ENCODE measurements at places on chromosomes 16 and 17.
A peak's percentile ranks its signal among the peaks of the same experiment; 100 is the strongest.

- DNase-seq, result no peak
Observed at GRCh38 chr16:5590416-5590815, 492.8 kb upstream of the EEF2KMT start.

DNA sequence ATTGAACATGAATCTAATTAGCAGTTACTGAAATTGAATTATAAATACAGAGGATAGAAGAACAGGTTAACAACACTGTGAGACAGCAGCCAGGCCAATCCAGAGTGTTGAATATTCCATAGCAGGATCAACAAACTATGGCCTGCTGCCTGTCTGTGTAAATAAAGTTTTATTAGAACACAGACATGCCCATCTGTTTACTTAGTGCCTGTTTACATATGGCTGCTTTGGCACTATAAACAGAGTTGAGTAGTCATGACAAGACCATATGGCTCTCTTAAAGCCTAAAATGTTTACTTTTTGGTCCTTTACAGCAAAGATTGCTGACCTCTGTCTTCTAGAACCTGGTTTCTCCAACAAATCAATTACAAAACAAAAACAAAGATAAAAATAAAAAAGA lies 115.4 kb upstream of the CDC42EP4 start:
- DNase-seq, result no peak

DNA sequence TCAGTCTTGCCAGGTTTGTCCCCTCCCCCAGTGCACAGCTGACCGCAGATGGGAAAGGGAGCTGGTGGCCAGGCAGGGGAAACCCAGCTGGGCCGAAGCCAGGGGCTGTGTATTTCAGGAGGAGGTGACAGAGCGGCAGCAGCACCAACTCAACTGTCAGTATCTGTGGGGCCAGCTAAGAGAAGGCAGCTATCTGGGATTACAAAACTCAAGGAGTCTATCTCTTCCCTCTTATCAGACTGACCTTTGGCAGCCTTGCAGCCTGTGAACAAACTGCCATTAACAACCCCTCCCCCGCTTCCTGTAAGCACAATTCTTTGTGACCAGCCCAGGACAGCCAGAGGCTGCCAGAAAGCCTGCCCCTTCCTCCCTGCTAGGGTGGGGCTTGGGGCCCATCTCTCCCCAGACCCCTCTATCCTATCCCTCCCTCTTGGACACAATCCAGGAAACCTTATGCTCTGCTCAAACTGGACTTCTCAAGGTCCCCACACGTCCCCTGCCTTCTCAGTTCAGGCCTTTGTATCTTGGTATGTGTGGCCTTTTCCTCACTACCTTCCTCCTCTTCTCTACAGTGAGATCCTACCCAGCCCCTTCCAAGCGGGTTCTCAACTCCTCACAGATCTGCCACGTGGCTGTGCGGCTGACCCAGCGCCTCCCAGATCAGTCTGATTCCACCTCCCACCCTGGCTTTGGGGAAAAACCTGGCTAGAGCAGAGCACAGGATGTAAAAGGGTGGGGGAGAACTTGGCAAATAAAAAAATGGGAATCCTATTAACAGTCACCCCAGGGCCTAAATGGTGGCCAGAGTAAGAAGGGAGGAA lies 10.5 kb downstream of the ST3GAL2 start:
- DNase-seq, result peak; percentile 92

DNA sequence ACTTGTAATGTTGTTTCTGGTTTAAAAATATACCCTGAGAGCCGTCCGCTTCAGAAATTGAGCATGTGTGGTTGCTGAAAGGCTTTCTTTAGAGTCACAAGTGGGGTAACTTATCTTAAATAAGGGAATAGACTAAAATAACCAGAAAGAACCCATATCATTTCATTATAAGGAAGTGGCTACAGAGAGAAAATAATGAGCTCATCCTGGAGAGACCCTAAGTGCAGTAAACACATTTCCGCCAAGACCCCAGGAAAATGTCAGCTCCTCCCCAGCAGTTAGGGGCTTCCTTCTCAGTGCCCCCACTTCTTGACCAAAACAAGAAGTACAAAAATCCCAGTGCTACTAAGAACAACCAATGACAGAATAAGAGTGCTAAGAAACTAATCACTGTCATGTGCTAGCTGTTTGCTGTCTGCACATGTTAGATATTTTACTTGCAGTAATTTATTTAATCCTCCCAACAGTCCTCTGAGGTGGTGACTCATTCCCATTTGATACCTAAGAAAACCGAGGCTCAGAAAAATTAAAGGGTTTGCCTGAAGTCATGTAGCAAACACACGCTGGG lies 83.5 kb downstream of the CDYL2 start:
- DNase-seq, result no peak

DNA sequence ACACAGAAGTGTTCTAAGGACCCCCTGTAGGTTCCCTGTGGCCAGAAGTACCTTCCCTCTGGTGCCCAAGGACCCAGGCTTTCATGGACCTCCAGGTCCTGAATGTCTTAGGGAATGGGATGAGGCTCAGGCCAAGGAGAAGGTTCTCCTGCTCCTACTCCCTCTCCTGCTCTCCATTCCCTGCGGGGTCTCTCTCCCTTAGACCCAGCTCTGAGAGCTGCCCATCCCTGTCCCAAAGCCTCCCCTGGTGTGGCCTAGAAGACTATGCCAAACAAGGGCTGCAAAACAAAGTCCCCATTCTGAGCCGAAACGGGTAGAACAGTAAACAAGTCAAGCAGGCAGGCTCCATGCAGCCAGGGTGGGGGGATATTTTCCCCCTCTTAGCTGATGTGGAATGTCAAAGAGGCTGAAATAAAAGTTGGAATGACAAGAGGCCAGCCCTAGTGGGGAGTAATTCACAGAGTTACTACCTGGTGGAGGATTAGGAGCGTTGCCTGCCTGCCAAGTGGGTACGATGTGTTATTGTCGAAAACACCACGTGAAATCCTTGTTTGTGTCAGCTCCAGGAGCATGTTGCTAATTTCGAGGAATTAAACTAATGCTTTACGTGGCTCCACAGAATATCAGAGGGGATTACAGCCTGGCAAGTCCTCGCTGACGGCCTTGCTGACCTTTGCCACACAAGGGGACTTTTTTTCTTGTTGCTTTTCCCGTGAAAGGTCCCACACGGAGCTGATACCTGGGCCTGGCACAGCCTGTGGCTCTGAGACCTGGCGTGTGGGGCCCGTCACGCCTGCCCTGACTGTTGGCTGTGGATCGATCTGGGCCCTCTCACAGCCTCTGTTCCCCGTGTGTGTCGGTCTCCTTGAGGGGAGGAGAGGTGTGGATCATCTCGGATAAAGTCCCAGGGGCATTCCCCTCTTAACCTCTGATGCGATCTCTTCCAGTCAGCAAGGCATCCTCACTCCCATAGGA lies 2.9 kb downstream of the WFIKKN2 start:
- no peak for DNase-seq

GRCh38 chr16:67191995-67192681 lies at the start of gene E2F4:
Gene E2F4 (plus strand): TSS chr16:67192155. CDS start chr16:67192228, 73 bp downstream.
- peak; percentile 86 for DNase-seq
